Omental fat pad (tissue), 4 donors: ENCODE measurements at places on chromosomes 2 and 18. TPM values are rescaled to one million over a fixed set of nuclear protein-coding genes. Genes with fewer than 3 reads are reported as not detected.

GRCh38 chr18:37272226-37272625 lies 293.4 kb downstream of the CELF4 start:
- DNase-seq, result no peak

DNA sequence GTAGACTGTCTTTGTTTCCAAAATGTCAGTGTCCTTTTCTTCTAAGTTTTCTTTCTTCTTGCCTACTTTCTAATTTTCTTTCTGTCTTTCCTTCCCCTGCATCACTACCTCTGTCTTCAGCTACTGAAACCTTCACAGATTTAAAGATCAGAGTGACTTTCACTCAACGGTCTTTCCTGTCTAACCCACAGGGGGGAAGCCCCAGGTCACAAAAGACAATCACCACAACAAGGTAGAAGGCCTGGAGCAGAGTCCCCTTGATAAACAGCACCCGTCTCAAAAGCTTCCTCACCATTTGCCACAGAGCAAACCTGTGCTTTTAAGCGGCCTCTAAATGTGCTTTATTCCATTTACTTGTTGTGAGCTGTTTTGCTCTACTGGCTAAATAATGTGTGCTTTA lies 665.4 kb downstream of the BCL11A start:
- DNase-seq, result no peak

GRCh38 chr2:8800821-8801220 lies 36.6 kb downstream of the KIDINS220 start:
- DNase-seq, result no peak

DNA sequence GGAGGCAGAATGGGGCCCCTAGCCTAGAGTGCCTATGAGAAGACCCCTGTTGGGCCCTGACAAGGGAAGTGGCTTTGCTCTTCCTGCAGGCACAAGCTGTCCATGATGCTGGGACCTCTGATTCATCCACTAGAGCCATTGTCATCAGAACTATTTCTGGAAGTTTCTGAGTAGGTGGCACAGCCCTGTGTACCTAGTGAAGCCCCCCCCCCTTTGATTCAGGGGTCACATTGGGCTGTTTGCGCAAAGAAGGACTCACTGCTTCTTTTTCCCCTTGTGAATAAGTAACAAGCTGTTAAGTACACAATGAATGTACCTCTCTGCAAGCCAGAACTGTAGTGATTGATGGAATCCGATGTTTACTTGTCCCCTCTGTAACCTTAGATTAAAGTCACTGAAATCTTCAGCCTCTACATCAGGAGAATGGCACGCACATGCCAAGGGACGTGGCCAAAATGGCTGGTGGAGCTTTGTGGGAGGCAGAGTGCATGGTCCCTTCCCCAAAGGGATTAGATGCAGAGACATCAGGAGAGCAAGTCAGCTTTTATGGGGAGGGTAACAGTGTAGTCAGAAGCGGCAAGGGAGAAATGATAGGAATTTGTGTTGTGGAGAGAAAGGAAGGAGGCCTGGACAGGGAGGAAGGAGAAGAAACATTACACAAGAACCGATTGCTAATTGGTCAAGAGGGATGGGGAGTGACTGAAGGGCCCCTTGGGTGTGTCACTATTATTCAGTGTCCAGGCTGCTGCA lies 267.6 kb upstream of the RAB12 start:
- no peak for DNase-seq

GRCh38 chr2:121219866-121220265 lies 65.1 kb downstream of the TFCP2L1 start:
- DNase-seq, result no peak

- DNase-seq, result no peak
Observed at GRCh38 chr18:32104516-32104915, 12.8 kb downstream of the RNF138 start.

- no peak for DNase-seq
Observed at GRCh38 chr2:19746137-19746600, 155.6 kb downstream of the TTC32 start.

DNA sequence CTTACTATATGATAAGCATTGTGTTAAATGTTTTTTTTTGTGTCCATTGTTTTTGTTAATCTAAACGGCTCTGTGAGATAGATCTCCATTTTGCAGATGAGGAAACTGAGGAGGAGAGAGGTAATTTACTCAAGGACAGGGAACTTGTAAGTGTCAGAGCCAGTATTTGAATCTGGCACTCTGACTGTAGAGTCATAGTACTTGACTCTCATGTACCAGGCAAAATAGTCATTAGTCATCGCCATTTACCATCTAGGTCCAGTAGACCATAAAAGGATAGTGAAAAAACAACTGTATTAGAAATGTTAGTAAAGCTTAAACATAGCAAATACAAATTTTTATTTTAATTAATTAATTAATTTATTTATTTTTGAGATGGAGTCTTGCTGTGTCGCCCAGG lies 4.8 kb downstream of the PSMD14 start:
- no peak for DNase-seq

- DNase-seq, result no peak
Observed at GRCh38 chr2:206316141-206316540, 41.7 kb downstream of the ZDBF2 start.

GRCh38 chr18:79888016-79888415 lies 63.4 kb downstream of the SLC66A2 start:
- DNase-seq, result no peak

- no peak for DNase-seq
Observed at GRCh38 chr2:61952288-61952687, 46.8 kb downstream of the COMMD1 start.

DNA sequence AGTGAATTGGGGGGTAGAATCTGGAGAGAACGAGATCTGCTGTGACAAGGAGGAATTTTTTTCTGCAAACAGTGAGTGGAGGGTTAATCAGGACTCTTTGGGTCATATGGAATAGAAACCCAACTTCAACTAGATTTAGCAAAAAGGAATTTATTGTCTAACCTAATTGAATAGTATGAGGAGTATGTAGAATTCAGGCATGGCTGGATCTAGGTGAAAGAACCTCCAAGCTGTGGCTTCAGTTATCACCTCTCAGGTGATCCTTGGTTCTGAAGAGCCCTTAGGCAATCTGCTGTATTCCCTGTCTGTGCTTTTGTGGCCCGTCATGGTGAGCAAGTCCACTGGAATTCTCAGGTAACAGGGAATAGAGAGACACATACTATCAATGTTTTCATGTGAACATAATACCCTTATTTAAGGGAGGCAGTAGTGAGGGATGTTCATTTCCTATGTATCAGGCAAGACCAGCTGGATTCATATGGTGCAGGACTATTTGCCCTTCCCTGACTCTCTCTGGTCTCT lies 164.7 kb downstream of the ALPK2 start:
- no peak for DNase-seq

DNA sequence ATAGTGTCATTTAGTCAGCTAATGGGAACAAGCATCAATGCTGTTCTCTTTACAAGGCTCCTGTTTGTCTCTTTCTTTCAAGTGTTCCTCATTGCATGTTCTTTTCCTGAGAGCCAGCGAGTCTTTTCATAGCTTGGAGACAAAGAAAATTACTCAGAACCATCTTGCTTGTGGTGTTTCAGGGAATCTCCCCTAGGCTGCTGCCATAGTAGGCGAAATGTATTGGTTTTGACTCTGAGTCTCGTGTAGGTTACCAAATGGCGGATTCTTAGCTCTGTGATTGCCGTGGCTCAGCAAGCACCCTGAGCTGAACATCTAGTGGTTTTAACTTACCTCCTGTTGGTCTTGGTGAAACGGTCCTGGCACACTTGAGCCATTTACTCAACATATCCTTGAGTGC lies 68.7 kb downstream of the RHBDD1 start:
- DNase-seq, result no peak

DNA sequence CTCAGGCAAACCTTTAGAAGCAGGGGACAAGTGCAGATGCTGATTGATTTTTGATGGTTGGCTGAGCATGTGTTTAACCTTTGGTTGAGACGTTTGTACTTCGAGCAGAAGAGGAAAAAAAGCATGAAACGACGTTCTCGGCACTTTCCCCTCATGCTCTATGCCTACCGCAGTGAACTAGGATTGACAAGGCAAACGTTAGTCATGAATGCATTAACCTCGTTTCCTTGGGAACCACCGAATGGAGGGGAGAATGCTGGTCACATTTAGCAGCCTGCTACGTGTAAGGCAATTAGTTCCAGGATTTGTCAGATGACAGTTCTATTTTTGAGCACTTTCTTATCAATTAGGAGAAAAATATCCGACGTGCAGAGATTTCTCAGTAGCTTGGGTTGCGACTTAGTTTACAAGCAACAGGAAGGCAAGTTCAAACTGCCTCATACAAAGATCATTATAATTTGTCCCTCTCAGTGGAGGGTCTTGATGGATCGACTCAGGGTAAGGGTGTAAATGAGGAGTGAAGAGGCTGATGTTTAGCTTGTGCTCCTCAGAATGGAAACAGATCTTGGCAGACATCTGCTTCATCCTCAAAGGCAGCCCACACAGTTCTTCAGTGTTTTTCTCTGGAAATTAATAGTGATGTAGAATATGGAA lies 47.4 kb upstream of the GPR45 start:
- DNase-seq, result no peak

DNA sequence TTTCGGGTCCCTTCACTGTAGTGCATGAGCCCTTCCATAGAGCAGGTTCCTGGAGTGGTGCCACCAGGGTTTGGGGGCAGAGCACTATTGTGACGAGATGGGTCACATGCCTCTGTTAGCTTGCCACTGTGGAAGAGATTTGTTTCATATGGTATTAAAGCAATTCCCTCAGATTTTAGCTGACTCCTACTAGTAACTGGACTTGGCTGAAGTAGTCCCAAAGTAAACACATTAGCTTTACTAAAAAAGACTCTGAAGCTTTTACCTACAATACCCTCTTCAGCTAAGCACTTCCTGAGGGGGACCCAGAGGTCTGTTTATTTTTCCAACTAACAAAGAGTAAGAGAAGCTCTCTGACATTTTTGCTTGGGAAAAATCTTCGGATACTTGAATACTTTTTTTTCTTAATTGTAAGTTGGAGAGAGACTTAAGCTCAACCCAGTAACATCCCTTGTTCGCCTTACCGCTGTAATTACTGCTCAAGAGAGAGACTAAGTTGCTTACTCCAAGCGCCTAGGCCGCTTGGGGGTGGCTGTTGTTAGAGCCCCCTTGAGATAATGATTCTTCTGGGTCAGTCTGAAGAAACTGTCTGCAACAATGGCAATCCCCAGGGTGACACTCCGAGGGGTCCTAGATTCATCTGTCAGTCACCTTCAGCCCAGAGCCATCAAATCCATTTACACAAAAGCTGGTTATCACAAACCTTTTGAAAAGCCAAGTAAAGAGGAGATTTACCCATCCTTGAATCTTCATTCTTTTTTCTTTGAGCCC lies 177.4 kb downstream of the FIGN start:
- no peak for DNase-seq

- no peak for DNase-seq
Observed at GRCh38 chr2:54834721-54835120, 111.3 kb downstream of the EML6 start.

DNA sequence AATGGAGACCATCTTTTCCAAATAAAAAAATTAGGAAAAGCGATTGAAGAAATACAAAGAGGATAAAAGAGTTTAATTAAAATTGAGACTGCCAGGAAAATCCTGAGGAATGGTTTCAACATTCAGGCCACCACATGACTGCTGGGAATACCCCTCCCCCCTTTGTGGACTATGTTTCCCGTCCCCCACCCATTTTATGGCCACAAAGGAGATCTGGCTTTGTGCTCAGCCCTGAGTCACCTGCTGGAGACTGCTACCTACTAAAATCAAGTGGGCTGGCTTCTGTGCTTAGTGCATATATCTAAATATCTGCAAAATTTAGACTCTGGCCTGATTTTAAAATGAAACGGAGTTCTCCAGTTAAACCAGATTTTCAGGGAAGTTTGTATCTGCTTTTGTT lies 10.1 kb downstream of the RND3 start:
- no peak for DNase-seq

DNA sequence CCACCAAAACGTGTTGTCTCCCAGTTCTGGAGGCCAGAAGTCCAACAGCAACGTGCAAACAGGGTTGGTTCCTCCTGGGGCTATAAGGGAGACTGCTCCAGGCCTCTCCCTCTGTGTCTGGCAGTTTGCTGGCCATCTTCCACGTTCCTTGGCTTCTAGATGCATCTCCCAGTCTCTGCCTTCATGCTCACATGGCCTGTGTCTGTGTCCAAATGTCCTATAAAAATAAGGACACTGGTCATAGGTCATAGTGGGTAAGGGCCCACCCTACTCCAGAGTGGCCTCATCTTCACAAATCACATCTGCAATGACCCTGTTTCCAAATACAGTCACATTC lies 69.4 kb upstream of the TAF1B start:
- DNase-seq, result no peak

- no peak for DNase-seq
Observed at GRCh38 chr2:216632346-216632951, 771 bp upstream of the IGFBP2 start.

- no peak for DNase-seq
Observed at GRCh38 chr2:72961853-72962468, 44.6 kb downstream of the EMX1 start.

DNA sequence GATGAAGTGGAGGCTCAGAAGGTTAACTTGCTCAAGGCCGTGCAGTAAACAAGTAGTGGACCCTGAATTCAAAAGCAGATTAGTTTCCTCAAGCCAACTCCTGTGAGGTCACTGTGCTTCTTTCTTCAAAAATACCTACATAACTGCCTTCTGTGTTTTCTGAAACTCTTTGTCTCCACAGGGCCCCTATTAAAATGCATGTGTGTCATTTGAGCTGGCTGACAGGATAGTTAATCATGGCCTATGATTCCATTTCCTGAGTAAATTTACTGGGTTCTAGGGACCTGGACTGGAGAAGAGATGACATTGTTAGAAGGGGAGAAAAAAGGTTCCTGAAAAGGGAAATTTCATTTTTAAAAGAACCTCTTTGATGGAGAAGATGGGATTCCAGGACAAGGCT lies 12.9 kb upstream of the DTNA start:
- no peak for DNase-seq

The RNF125 gene
- 8.4 TPM for total RNA-seq

The IL36G gene
- not detected for total RNA-seq

The GAL3ST2 gene
- total RNA-seq, result 0.50 TPM

The PMAIP1 gene
- 1.3 TPM for total RNA-seq

The SLC5A7 gene
- total RNA-seq, result not detected

The KCNIP3 gene
- total RNA-seq, result 7.1 TPM

The COL4A3 gene
- 1.7 TPM for total RNA-seq

The ANKRD23 gene
- total RNA-seq, result 1.4 TPM

The IL36B gene
- not detected for total RNA-seq

The LIMS4 gene
- total RNA-seq, result 2.0 TPM

The ATL2 gene
- total RNA-seq, result 68.3 TPM

The RAB12 gene
- total RNA-seq, result 40.5 TPM
